Stimulated activated CD4-positive, alpha-beta T cell treated with anti-CD3 and anti-CD28 coated beads, Interleukin-2, amount 100 ng/mL, for 4 hours (primary cell): ENCODE measurements at places on chromosomes 3 and 15.

GRCh38 chr3:27508424-27508823, 24.2 kb upstream of the SLC4A7 start:
- DNase-seq: no peak

DNA sequence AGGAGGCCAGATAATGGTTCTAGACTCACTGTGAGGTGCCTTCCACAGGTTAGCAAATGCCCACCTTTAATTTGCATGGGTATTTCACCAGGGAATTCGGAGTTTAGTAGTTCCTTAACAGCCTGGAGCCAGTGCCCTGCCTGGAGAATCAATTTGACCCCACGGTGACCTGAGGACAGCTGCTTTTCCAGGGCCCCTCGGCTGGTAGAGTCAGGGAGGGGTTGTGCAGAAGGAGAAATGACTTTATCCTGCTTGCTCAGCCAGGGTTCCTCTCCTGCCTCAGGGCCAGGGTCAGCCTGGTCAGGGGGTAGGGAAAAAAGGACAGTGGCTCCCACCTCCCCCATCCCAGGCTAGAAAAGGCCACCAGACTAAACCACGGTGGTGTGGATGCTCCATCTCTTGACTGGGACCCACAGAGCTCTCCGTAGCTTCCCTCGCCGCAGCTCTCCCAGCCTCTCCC, 12.0 kb downstream of the DLL4 start:
- no peak for DNase-seq

- DNase-seq: no peak
Observed at GRCh38 chr15:35061161-35061824, 23.8 kb downstream of the NANOGP8 start.

GRCh38 chr3:119950666-119951325, 143.5 kb downstream of the GSK3B start:
- DNase-seq: no peak

GRCh38 chr15:39599871-39600270, 19.0 kb downstream of the THBS1 start:
- DNase-seq: no peak

GRCh38 chr15:92714477-92715401, 59.2 kb upstream of the FAM174B start:
- peak; percentile 62 for DNase-seq

- peak; percentile 70 for DNase-seq
Observed at GRCh38 chr3:45664578-45664977, 24.6 kb upstream of the SACM1L start.

GRCh38 chr15:81304226-81304625, 19.7 kb downstream of the STARD5 start:
- no peak for DNase-seq

DNA sequence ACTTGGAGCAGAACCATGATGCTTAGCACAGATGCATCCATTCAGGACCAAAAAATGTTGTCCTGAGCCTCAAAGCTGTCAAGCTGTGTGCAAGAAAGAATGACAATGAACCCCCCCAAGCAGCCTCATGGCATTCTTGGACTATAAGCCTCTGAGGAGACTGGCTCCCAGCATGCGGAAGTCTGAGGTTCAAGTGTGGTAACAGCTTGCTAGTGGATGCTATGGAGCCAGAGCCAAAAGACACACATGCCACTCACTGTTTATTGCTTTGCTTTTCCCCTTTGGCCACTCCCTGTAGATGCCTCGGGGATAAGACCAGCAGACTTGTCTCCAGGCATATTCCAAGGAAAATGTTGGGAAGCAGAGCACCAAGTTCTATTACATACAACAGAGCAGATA, 38.2 kb upstream of the SNRK start:
- no peak for DNase-seq

DNA sequence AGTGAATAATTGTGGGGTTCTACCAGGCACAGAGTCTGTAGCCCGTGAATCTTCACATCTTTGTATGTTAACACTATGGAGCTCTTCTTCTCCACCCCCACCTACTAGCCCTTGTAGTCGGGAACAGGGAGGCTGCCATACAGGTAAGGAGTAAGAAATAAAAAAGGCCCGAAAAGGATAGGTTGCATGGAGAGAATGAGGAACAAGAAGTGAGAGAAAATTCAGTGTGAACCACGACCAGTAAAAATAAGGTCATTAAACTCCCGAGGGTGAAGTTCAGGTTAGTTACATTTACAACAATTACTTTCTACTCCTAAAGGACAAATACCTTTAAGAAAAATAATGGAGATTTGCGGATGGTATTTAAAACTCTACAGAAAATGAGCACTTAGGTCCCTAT, 53.3 kb downstream of the OSBPL10 start:
- DNase-seq: no peak

- DNase-seq: no peak
Observed at GRCh38 chr3:46922426-46922825, 44.9 kb downstream of the PTH1R start.

DNA sequence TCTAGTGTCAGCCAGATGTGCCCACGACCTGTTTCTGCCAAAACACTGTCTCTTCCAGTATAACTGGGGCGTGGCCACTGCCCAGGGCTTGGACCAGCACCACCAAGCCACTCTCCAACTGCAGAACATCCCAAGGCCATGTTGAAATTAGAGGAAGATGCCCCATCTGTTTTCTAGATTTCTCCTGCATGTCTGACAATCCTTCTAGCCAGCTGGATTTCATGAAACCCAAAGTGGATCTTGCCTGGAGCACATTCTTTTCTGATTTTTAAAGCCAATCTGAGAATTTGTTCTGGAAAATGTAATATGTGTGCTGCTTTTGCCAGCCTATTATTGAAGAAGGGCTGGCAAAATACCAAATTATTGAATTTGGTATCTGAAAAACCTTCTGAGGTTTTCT, 182.5 kb downstream of the SLCO3A1 start:
- no peak for DNase-seq

DNA sequence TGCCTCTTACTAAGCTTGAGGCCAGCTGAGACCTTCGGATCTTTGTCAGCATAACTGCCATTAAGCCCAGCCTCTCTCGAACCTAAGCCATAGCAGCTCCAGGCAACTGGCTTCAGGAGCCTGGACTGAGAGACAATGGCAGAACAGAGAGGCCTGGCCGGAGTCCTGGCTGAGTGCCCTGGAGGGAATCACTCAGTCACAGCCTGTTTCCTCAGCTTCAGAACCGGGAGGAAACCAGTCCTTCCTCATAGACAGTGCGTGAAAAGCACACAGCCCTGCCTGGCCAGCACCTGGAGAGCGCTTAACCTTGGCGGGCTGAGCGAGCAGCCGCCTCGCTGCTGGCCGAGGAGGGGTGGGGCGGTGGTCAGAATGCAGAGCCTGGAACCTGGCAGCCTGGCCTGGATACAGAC, 21.6 kb downstream of the RNU5B-1 start:
- no peak for DNase-seq

DNA sequence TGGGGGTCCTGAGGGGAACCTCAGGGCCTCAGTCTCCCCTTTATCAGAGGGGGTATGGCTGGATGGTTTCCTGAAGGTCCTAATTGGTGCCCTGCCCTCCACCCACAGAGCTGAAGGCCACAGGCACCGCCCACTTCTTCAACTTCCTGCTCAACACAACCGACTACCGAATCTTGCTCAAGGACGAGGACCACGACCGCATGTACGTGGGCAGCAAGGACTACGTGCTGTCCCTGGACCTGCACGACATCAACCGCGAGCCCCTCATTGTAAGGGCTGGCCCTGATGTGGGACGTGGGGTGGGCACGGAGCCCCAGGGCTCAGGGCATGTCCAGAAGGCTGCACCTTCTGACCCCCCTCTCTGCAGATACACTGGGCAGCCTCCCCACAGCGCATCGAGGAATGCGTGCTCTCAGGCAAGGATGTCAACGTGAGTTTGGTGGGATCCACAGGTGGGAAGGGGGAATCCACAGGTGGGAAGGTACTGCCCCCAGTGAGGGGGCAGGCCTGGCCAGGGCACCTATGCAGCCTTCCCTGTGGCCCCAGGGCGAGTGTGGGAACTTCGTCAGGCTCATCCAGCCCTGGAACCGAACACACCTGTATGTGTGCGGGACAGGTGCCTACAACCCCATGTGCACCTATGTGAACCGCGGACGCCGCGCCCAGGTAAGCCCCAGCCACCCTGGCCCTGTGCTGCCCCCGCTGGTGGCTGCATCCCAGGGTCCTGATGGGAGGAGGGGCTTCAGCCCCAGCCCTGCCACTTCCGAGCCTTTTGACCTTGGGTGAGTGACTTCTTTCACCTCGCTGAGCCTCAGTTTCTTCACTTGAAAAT, 17.5 kb upstream of the GNAT1 start:
- DNase-seq: no peak

GRCh38 chr3:77254967-77255831, 215.3 kb downstream of the ROBO2 start:
- no peak for DNase-seq

DNA sequence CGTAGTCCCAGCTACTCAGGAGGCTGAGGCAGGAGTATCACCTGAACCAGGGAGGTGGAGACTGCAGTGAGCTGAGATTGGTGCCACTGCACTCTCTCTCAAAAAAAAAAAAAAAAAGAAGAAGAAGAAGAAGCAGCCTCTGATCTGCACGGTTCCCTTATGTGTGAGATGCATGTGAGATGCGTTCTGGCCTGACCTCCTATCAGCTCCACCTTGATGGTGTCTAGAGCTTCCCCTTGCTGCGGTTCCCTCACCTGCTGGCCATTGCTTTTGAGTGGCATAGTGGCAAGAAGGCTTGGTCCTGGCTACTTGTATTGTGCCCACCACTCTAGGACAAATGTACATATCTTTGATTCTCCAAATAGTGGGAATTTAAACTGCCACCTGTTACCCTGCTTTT, 49.4 kb upstream of the CFAP161 start:
- no peak for DNase-seq

- DNase-seq: no peak
Observed at GRCh38 chr3:25454005-25454927, 26.2 kb downstream of the RARB start.

GRCh38 chr3:52220380-52221026, 4.9 kb downstream of the TLR9 start:
- DNase-seq: peak; percentile 77

DNA sequence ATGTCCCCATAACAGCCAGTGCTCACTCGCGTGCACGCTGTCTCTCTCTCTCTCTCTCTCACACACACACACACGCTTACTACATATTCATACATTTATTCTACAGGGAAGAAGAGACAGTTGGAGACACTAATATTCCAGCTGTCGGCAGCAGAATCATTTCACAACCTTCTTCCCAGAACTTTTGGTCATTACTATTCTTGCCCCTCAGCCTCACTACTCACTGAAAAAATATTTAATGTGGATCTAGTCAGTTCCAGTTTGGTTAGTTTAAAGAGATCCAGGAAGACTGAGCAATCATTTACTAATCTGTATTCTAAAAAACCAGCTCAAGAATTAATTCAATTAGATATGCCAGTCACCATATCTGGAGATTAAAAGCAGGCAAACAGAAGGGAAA, 394.9 kb downstream of the PTPRG start:
- DNase-seq: no peak

DNA sequence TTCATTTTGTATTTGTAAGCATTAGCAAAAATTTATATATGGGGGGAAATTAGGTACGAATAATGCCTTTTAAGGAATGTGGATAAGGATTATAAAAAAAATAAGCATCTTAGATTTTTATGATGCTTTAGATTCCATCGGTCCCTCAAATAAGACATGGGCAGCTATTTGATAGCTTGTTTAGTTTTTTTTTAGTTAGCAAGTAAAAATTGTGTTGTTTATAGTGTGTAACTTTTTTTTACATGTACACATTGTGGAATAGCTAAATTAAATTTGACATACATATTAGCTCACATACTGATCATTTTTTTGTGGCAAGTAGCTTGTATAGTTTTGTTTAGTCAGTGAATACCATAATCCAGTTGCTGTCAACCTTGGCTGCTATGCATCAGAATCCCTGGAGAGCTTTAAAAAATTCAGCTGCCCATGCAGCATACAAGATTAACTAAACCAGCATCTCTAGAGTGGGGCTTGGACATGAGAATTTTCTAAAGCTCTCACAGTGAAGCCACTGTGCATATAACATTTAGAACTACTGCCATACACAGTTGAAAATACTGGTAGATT, 53.9 kb downstream of the TMOD3 start:
- no peak for DNase-seq

GRCh38 chr15:64134345-64134829, 17.1 kb upstream of the SNX22 start:
- no peak for DNase-seq

GRCh38 chr3:97910931-97911351, 61.3 kb downstream of the RIOX2 start:
- DNase-seq: no peak

GRCh38 chr3:69890084-69890483, 109.4 kb upstream of the SAMMSON start:
- no peak for DNase-seq

GRCh38 chr3:171239757-171240503, 213.4 kb upstream of the SLC2A2 start:
- no peak for DNase-seq

GRCh38 chr3:61601831-61602230, 40.5 kb downstream of the PTPRG start:
- no peak for DNase-seq

- no peak for DNase-seq
Observed at GRCh38 chr15:92847841-92848240, 52.3 kb upstream of the CHD2 start.

- no peak for DNase-seq
Observed at GRCh38 chr3:191379446-191379845, 49.1 kb upstream of the UTS2B start.

DNA sequence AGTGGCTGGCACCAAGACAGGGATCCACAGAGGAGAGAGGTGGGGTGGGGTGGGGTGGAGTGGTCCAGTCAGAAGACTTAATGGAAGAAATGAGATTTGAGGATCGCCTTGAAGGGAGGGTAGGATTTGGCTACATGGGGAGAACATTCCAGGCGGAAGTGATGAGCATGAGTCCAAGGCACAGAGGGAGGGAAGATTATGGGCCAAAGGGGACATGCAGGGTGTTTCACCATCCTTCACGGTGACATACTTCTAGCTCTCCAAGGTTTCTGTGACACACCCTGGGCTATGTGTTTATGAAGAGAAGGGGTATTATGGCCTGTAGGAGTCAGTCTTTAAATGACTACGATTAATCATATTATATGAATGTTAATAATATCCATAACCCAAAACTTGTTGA, 7.7 kb upstream of the FBN1 start:
- no peak for DNase-seq

DNA sequence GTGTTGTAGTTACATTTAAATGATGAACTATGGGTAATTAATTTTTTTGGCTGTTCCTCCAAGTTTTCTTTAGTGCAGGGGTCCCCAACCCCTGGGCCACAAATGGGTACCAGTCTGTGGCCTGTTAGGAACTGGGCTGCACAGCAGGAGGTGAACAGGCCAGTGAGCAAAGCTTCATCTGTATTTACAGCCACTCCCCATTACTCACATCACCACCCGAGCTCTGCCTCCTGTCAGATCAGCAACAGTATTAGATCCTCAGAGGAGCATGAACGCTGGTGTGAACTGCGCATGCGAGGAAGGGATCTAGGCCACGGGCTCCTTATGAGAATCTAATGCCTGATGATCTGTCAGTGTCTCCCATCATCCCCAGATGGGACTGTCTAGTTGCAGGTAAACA, 75.9 kb upstream of the RPL35A start:
- no peak for DNase-seq

- no peak for DNase-seq
Observed at GRCh38 chr15:43270676-43271306, 4.1 kb upstream of the TGM5 start.
